Gastroesophageal sphincter (tissue), 4 donors: ENCODE measurements at places on chromosomes 12 and 14.
A peak's percentile ranks its signal among the peaks of the same experiment; 100 is the strongest.

DNA sequence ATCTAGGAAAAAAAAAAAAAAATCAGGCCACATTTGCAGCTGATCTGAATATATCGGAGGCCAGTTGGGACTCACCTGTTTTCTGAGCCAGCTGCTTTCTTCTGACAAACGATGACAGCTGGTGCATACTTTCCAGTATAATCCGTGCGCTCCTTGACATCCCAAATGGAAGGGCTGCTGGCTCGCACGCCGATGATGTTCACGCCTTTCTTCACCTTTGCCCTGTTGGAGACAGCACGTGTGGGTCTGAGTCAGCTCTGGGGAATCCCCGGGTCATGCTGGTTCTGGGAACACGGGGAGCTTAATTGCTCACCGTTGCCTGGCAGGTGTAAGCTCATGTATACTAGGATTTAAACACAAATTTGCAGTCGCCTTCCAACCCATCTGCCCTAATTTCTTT lies 372.8 kb downstream of the TMEM132D start:
- no peak for ATAC-seq

DNA sequence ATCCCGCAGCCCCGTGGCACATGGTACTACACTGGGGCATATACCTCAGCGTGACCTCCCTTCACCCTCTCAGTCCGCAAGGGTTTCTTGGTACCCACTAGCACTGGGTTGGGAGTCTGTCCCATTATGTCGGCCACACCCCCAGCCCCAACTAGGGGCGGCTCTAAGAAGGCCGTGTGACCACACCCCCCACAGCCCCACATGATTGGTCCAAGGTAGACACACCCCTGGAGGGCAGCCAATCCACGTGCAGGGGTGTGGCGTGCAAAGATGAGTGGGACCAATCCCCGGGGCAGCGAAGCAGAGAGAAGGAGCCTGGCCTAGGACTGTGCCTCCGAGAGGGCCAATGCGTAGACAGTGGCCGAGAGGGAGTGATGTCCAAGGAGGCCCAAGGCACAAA lies 34.6 kb upstream of the BEGAIN start:
- ATAC-seq: no peak

GRCh38 chr14:33490555-33490954 lies 460.3 kb downstream of the EGLN3 start:
- no peak for ATAC-seq

DNA sequence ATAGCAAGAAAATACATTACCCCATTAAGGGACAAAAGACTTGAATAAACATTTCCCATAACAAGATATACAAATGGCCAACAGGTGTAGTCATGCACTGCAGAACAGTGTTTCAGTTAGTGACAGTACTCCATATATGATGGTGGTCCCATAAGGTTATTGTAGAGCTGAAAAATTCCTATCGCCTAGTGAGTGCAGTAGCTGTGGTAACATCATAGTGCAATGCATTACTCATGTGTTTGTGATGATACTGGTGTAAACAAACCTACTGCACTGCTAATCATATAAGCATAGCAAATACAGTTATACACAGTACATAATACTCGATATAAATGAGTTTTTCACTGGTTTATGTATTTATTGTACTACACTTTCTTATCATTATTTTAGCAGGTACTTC lies 168.7 kb downstream of the C12orf75 start:
- ATAC-seq: no peak

- ATAC-seq: no peak
These were observed 282.1 kb upstream of the GRIP1 start for GRCh38 chr12:66960704-66961690.

DNA sequence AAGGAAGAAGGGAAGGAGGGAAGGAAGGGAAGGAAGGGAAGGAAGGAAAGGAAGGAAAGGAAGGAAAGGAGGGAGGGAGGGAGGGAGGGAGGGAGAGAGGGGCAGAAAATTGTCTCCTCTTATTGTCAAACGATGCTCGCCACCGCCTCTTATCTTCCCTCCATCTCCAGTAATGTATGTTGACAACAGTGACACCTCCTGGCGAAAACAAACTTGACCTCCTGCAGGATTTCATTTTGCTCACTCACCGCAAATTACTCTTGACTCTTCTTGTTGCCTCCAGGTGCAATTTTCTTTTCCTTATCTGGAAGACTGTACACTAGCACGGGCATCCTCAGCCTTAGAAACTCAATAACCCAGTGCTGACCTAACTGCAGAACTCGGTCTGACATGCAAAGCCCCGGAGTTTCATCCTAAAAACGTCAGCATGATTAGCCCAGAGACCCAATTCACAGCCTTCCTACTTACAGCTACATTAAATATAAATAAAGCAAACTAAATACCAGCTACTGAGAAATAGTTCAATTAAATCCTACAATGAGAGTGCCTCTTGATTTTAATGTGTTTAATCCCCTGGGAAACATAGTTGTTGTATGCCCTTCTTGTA lies 512.4 kb upstream of the TMPO start:
- ATAC-seq: no peak

DNA sequence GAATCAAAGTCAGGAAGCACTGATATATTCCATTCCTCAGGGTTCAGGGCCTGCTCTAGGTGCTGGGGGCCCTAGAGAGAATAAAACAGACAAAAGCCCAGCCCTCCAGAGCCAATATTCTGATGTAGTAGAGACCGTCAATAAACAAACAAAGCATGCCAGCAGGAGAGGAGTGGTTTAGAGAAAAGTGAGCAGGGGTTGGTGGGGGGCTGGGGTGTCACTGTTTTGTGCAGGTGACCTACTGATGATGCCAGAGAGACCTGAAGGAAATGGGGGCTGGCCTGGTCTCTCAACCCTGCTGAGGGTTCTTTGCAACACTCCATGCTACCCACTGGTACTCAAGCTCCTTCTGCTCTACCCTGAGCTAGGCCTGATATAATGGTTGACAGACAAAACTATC lies 26.5 kb downstream of the IL26 start:
- no peak for ATAC-seq

GRCh38 chr14:31449971-31450610 lies 7.2 kb downstream of the DTD2 start:
- no peak for ATAC-seq

DNA sequence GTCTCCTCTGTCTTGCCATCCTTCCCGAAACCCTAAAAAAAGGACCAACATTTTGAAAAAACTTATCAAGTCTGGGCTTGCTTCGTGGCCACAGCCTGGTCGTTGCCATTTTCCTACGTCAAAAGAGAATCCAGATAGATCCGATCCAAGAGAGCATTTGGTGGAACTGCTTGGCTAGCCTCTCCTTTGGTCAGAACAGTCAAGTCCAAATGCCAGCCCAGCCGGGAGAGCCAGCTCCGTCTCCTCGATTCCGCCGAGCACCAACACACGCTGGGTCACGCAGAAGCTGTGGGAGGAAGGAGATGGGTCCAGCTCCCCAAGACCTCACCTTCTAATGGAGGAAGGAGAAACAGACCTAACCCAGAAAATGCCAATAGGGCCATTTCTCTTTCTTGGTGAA lies 9.3 kb upstream of the PRIMA1 start:
- ATAC-seq: no peak

DNA sequence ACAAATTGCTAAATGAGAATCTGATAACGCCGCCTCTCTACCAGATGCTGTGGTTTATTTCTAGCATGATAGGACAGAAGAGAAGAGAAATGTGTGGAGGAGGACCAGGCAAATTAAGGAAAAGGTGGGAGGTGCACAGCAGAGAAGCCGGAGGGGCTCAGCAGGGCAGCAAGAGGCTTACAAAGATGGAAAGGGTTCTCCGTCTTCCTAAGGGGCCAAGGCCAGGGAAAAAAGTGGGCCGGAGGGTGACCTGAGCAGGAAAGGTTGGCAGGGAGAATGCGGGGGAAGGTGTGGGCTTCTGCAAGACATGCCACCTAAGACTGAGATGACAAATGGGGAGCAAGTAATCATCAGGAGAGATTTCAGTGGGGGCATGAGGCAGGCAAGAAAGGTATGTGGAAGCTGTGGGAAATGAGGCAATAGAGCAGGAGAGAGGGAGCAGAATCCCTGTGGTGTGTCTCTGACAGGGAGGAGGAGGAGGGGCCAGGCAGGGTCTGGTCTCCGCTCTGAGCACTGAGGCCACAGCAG lies 18.7 kb downstream of the MANSC1 start:
- ATAC-seq: no peak

DNA sequence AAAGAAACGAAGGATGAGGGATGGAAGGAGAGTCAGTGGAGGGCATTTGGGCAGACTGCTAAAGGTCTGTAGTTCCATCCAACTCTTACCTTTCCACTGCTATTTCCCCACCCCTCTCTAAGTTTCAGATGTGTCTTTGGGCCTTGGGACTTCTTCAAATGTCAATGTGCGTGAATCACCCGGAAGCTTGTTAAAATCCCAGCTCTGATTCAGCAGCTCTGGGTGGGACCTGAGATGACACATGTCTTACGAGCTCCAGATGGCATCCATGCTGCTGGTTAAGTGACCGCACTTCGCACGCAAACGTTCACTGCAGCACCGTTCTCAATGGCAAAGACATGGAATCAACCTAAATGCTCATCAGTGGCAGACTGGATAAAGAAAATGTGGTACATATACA lies 309.9 kb downstream of the VRK1 start:
- ATAC-seq: no peak

- ATAC-seq: no peak
These were observed 762 bp downstream of the RABGGTA start for GRCh38 chr14:24270537-24271133.

DNA sequence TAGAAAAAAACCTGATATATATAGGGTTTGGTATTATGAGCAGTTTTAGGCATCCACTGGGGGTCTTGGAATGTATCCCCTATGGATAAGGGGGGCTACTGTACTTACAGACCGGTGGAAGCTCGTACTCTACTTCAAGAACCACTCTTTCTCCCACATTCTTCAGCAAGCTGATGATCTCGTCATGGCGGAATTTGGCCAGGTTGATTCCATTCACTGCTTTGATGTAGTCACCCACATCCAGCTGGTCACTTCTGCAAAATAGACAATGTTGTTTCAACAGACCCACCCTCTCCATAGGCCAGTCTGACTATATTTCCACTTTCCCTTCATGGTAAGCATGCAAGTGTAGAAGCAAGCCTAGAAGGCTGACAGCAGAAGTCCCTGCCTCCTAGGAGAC lies 139.9 kb downstream of the GRIP1 start:
- ATAC-seq: no peak

- peak; percentile 74 for ATAC-seq
These were observed 55.6 kb downstream of the SYNE3 start for GRCh38 chr14:95460647-95461478.

- ATAC-seq: no peak
These were observed 97.0 kb downstream of the CMKLR1 start for GRCh38 chr12:108241986-108242703.

DNA sequence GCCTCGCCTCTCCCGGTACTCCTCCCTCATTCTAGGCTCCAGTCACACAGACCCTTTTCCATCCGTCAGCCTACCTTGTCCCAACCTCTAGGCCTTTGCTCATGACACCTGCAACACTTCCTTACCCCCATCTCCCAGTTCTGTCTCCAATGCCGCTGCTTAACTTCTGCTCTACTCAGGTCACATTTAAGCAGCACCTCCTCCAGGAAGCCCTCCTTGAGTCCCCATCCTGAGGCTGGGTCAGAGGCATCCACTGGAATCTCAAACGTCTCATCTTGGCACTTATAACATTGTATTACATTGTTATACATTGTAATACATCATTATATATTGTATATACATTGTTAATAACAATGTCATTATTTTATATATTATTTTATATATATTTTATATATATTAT lies 32.8 kb downstream of the RASAL1 start:
- ATAC-seq: no peak

DNA sequence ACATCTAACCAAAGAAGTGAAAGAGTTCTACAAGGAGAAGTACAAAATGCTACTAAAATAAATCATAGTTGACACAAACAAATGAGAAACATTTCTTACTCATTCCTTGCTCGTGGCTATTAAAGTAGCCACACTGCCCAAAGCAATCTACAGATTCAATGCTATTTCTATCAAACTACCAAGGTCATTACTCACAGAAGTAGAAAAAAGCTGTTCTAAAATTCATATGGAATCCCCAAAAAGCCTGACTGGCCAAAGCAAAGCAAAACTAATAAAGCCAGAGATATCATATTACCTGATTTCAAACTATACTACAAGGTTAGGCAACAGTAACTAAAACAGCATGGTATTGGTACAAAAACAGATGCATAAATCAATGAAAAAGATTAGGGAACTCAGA lies 305.6 kb downstream of the RPAP3 start:
- ATAC-seq: no peak

DNA sequence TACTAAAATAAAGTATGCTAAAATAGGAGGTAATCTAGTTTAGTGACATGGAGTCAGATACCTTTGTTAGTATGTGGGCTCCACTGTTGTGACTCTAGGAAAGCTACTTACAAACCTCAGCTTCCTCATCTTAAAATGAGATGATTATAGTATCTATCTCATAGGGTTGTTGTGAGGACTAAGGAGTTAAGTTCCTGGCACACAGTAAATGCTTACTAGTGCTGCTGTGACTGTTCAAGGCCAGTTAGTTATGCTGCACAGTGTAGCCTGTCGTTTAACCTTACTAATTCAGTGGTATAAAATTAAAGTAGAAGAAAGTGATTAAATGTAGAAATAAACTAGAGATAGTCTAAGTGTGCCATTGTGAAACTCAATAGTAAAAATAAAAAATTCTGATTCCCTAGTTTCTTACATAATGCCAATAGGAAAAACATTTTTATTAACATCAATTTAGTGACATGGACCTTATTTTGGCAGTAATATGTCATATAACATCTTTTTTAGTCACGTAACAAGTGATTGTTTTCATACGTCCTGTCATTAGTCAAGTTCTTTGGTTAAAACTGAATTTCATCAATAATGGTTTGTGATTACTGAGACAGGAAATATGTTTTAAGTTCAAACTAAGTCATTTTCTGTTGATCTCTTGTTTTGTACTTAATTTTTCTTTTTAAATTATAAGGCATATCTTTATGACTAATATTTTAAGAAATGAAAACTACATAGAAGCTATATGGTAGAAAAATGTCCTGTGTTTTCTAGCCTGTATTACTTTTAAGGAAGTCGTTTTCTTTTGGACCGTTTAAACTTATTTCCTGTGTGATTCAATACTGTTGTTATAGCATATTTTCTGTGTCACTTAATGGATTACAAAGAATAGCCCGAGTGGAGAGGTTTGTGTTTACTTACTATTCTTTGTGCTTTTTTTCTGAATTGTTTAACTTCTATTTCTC lies 74.0 kb downstream of the PCNX1 start:
- no peak for ATAC-seq

DNA sequence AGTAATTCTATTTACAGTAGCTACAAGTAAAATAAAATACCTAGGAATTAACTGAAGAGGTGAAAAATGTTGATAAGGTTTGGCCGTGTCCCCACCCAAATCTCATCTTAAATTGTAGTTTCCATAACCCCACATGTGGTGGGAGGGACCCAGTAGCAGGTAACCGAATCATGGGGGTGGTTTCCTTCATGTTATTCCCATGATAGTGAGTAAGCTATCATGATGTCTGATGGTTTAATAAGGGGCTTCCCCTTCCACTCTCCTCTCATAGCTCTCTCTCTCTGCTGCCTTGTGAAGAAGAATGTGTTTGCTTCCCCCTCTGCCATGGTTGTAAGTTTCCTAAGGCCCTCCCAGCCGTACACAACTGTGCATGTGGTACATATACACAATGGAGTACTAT lies 1170.7 kb downstream of the BCL11B start:
- ATAC-seq: no peak
